Activated naive CD4-positive, alpha-beta T cell treated with anti-CD3 and anti-CD28 coated beads for 36 hours (primary cell): ENCODE measurements at places on chromosomes 11 and 22.

- no peaks in the 10 kb centered on the region for H3K4me1 ChIP-seq
- H3K27me3 ChIP-seq = no peaks in the 10 kb centered on the region
- H3K36me3 ChIP-seq = peaks cover 1% of the 10 kb centered on the region
These were observed 17.8 kb downstream of the ADA2 start for GRCh38 chr22:17201285-17201945.

DNA sequence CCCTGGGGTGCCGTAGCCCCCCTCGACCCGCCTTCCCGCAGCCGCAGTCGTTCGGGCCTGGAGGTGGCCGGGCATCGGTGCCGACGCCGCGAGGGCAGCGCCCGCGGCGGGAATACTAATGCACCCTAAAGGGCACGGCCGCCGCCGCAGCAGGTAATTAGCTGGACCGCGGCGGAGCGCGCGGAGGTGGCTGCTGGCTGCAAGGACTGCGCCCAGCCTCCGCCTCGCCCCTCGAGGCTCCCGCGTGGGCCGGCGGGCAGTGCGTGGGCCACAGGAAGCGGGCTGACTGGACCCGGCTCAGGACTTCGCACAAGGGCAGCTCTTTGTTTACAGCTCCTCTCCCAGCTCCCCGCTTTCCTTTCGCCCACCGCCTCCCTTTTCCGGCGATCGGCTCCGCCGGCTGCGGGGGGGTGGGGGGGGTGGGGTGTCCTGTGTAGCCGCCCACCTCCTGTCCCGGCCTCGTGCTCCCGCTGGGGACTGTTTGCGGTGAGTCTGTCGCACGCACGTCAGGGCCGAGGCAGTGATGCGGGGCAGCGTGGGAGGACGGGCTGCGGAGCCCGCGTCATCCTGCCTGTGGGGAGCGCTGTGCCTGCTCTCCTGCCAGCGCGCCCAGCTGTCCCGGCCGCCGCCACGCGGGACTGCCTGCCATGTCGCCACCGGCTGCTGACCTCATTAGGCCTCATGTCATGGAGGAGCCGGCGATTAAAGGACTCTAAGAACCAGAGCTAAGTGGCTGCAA is 53.2 kb downstream of the GRIK4 start:
- peaks cover 6% of the 10 kb centered on the region for H3K4me1 ChIP-seq
- no peaks in the 10 kb centered on the region for H3K36me3 ChIP-seq
- H3K27me3 ChIP-seq = peaks cover 38% of the 10 kb centered on the region
- no peak overlapping the region for H3K4me3 ChIP-seq
- no peak overlapping the region for H3K27ac ChIP-seq
- peak; percentile 58 for DNase-seq

- H3K36me3 ChIP-seq = no peaks in the 10 kb centered on the region
- peaks cover 4% of the 10 kb centered on the region for H3K27me3 ChIP-seq
- no peaks in the 10 kb centered on the region for H3K4me1 ChIP-seq
- DNase-seq = no peak
These were observed 62.0 kb downstream of the DHCR7 start for GRCh38 chr11:71386202-71386601.

GRCh38 chr11:15227011-15227410 is 112.3 kb downstream of the INSC start:
- peaks cover 3% of the 10 kb centered on the region for H3K27me3 ChIP-seq
- no peak for DNase-seq
- H3K4me1 ChIP-seq = no peaks in the 10 kb centered on the region
- no peak overlapping the region for H3K4me3 ChIP-seq
- H3K27ac ChIP-seq = no peak overlapping the region
- no peaks in the 10 kb centered on the region for H3K36me3 ChIP-seq

DNA sequence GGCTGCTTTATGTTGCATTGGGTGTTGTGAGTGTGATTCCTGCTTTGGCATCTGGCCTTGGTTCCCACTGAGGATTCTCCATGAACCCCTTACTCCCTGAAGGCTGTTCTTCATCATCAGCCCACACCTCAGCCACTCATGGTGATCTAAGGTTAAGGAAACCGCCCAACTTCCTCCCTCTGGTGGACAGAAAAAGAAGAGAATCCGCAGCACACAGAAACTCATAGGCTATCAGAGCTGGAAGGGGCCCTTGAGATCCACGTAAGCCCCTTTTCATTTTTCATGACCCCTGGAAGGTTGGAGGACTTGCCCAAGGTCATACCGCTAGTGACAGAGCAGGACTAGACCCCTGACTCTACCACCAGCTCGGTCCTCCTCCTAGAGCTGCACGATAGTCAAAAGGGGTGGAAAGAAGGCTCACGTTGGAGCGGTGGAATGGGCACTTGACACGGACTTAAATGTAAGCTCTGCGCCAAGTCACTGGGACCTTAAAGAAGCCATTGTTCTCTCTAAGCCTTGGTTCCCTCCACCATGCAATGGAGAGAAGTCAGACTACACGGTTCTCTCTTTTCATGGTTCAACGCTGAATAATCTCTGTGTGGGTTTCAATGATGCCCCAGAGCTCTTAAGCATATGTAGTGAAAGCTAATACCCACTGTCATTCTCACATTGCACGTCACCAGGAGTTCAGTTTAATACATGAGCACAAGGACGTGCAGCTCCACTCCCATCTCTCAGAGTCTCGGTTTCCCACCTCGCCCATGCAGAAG is 83.6 kb upstream of the CRTAM start:
- DNase-seq = peak; percentile 49
- H3K27me3 ChIP-seq = peaks cover 2% of the 10 kb centered on the region
- H3K27ac ChIP-seq = no peak overlapping the region
- H3K4me1 ChIP-seq = peaks cover 44% of the 10 kb centered on the region
- no peaks in the 10 kb centered on the region for H3K36me3 ChIP-seq

DNA sequence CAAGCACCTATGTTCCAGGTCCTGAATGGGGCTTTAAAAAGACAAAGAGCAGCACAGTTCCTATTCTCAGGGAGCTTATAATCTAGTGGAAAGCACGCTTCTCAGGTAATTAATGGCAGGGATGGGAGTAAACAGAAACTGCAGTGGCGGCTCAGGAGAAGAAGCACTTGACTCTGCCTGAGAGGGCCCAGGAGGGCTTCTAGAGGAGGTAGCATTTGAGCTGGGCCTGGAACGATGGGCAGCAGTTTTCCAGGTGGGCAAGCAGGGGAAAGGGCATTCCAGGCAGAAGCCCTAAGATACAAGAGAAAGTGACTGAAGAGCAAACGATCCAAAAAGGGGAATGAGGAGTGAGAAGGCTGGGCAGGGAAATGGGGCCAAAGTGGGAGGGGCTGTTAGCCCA is 37.1 kb upstream of the CHST1 start:
- no peak overlapping the region for H3K4me3 ChIP-seq
- DNase-seq = no peak
- H3K27ac ChIP-seq = no peak overlapping the region
- H3K4me1 ChIP-seq = no peaks in the 10 kb centered on the region
- H3K27me3 ChIP-seq = peaks cover 32% of the 10 kb centered on the region

- H3K36me3 ChIP-seq = no peaks in the 10 kb centered on the region
- no peak overlapping the region for H3K4me3 ChIP-seq
- H3K4me1 ChIP-seq = no peaks in the 10 kb centered on the region
- no peak overlapping the region for H3K27ac ChIP-seq
These were observed 47.0 kb downstream of the GAB2 start for GRCh38 chr11:78370406-78371172.

- no peaks in the 10 kb centered on the region for H3K27me3 ChIP-seq
- DNase-seq = no peak
- no peak overlapping the region for H3K27ac ChIP-seq
- no peak overlapping the region for H3K4me3 ChIP-seq
- no peaks in the 10 kb centered on the region for H3K4me1 ChIP-seq
These were observed 392.2 kb downstream of the TBC1D22A start for GRCh38 chr22:47154621-47155081.

DNA sequence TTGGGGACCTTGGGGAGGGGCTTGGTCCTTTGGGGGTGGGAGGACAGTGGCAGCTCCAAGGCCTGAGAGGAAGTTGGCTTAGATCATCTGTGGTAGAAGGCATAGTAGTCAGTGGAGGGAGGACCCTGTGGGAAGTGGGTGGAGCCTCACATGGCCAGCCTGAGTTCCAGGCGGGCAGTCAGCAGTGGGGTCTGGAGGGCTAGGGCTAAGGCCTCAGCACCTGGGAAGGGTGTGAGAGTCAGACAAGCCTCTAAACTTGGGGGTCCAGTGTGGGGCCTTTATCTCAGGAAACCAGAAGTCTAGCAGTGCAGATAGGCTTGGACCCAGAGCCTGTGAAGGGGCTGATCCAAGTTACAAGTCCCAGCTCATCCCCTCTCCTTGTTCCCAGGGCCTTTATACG is 4.0 kb downstream of the NLRX1 start:
- DNase-seq = no peak
- H3K36me3 ChIP-seq = peaks cover 3% of the 10 kb centered on the region
- no peak overlapping the region for H3K4me3 ChIP-seq
- no peak overlapping the region for H3K27ac ChIP-seq
- no peaks in the 10 kb centered on the region for H3K27me3 ChIP-seq
- peaks cover 15% of the 10 kb centered on the region for H3K4me1 ChIP-seq

GRCh38 chr11:64291752-64292459 is 804 bp downstream of the KCNK4 start:
- H3K4me3 ChIP-seq = no peak overlapping the region
- no peaks in the 10 kb centered on the region for H3K36me3 ChIP-seq
- H3K27ac ChIP-seq = no peak overlapping the region
- peaks cover 42% of the 10 kb centered on the region for H3K27me3 ChIP-seq

DNA sequence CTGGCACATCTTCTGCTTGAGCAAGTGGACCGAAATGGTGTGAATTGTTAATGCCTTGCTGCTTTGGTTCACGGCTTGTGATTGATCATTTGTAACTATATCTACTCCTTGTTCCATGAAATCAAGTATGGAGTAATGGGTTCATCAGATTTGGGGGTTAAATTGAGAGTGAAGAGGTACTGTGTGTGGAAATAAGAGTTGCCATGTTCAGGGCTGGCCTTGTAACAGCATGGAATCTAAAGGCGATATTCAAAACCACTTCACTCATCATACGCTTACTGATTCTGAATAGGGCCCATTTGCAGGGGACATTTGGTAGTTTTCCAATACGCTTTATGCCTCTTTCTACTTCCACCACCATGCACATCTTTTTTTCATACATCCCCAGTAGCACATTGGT is 122.2 kb downstream of the DCDC1 start:
- no peaks in the 10 kb centered on the region for H3K27me3 ChIP-seq
- no peaks in the 10 kb centered on the region for H3K36me3 ChIP-seq
- H3K4me3 ChIP-seq = no peak overlapping the region
- H3K4me1 ChIP-seq = no peaks in the 10 kb centered on the region
- no peak overlapping the region for H3K27ac ChIP-seq

DNA sequence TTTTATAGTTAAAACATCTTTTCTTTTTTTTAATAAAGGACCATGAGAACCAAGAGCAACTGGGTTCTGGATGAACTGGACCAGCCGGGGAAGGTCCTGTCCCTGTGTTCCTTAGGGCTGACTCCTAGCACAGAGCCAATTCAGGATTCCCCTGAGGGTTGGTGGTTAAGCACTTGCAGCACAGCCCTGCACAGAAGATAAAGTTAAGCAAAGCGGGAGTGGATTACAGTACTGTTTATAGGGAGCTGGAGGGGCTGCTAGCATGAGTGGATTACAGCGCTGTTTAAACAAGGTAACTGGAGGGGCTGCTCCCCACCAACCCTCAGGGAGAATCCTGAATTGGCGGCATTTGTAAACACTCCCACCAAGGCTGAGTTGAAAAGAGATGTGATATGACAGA is 90.6 kb downstream of the CELSR1 start:
- H3K27ac ChIP-seq = no peak overlapping the region
- DNase-seq = no peak
- H3K27me3 ChIP-seq = no peaks in the 10 kb centered on the region
- H3K4me3 ChIP-seq = no peak overlapping the region
- H3K36me3 ChIP-seq = no peaks in the 10 kb centered on the region

GRCh38 chr11:24585192-24585591 is 88.3 kb downstream of the LUZP2 start:
- no peak overlapping the region for H3K27ac ChIP-seq
- no peak overlapping the region for H3K4me3 ChIP-seq

GRCh38 chr11:15884141-15884540 is 472.2 kb downstream of the SOX6 start:
- H3K27me3 ChIP-seq = peaks cover 6% of the 10 kb centered on the region
- no peaks in the 10 kb centered on the region for H3K4me1 ChIP-seq
- H3K4me3 ChIP-seq = no peak overlapping the region
- H3K27ac ChIP-seq = no peak overlapping the region
- H3K36me3 ChIP-seq = no peaks in the 10 kb centered on the region

DNA sequence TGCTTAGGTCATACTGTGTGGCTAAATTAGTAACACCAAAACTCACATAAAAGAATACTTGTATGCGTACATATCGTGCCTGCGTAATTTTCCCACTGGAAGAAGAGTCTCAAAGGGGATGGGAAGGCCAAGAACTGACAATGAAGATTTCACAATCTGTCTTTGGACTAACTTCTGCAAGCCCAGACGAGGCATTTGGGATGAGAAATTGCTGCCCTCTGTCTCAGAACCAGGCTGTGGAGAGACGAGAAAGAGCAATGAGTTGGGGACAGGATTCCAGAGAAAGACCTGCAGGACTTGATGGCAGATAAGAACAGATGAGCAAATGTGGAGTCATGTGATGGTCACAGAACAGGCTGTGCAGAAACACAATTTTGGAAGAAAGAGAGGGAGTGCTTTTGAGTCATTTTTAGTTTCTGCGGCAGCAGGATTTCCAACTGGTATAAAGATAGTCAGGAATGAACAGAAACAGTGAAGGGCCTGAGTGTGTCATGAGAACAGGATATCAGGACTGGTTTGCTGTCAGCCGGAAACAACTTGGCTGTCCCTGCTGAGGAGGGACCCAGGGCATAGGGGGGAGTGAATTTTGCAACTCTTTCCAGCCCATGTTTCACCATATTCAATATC is 82.7 kb upstream of the CTSC start:
- no peaks in the 10 kb centered on the region for H3K36me3 ChIP-seq
- DNase-seq = no peak
- H3K27me3 ChIP-seq = no peaks in the 10 kb centered on the region
- no peak overlapping the region for H3K4me3 ChIP-seq
- H3K4me1 ChIP-seq = peaks cover 44% of the 10 kb centered on the region
- no peak overlapping the region for H3K27ac ChIP-seq

DNA sequence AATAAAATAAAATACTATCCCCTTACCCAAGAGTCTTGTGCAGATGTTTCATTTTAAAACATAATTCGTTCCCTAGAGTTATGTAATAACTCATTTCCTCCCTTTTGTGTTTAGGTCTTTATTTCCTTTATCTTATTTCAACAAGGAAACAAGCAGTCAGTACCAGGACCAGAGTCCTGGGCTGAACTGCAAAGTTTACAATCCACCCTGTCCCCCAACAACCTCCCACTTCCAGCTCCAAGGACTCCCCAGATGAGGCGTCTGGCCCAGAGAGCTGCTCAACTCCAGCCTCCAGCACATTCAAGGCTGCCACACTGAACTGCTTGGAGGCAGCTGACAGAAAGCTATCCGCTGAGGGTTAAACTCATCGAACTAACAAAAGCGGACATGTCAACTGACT is 4.5 kb downstream of the POLDIP3 start:
- H3K4me1 ChIP-seq = peaks cover 76% of the 10 kb centered on the region
- no peaks in the 10 kb centered on the region for H3K27me3 ChIP-seq
- peak overlapping the region; percentile 37 for H3K27ac ChIP-seq
- no peak overlapping the region for H3K4me3 ChIP-seq
- peaks cover 30% of the 10 kb centered on the region for H3K36me3 ChIP-seq
- DNase-seq = no peak

GRCh38 chr11:79196950-79197349 is 243.9 kb downstream of the TENM4 start:
- H3K27ac ChIP-seq = no peak overlapping the region
- DNase-seq = no peak
- H3K36me3 ChIP-seq = no peaks in the 10 kb centered on the region
- H3K4me3 ChIP-seq = no peak overlapping the region
- peaks cover 2% of the 10 kb centered on the region for H3K27me3 ChIP-seq

- no peak overlapping the region for H3K4me3 ChIP-seq
- H3K27ac ChIP-seq = no peak overlapping the region
- H3K4me1 ChIP-seq = no peaks in the 10 kb centered on the region
- peaks cover 4% of the 10 kb centered on the region for H3K27me3 ChIP-seq
- no peak for DNase-seq
These were observed 68.0 kb downstream of the RTL6 start for GRCh38 chr22:44429941-44430587.
